ENCODE measurements at places on chromosomes 6 and 20.

GRCh38 chr20:59948828-59949720 is 8.9 kb downstream of the FAM217B start:
- peak; percentile 81 for DNase-seq

GRCh38 chr6:16338577-16339264 is 100.3 kb downstream of the GMPR start:
- DNase-seq, result peak; percentile 9

DNA sequence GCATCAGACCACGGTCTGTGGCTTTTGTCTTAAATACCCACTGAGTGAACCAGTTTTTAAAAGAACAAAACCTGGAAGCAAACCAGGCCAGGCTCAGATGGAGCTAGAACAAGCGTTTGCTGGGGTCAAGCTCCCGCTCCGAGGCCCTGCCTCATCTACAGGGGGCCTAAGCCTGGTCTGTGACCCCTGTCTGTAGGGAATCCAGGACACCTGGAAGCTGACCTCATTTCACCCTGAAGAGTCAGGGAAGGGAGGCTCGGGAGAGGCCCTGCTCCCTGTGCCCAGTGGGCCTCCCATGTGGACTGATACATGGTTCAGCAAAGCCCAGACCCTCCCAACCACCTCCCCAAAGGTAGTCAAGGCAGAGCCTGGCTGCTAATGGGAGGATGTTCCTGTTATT is 26.8 kb upstream of the DLGAP4 start:
- no peak for DNase-seq

DNA sequence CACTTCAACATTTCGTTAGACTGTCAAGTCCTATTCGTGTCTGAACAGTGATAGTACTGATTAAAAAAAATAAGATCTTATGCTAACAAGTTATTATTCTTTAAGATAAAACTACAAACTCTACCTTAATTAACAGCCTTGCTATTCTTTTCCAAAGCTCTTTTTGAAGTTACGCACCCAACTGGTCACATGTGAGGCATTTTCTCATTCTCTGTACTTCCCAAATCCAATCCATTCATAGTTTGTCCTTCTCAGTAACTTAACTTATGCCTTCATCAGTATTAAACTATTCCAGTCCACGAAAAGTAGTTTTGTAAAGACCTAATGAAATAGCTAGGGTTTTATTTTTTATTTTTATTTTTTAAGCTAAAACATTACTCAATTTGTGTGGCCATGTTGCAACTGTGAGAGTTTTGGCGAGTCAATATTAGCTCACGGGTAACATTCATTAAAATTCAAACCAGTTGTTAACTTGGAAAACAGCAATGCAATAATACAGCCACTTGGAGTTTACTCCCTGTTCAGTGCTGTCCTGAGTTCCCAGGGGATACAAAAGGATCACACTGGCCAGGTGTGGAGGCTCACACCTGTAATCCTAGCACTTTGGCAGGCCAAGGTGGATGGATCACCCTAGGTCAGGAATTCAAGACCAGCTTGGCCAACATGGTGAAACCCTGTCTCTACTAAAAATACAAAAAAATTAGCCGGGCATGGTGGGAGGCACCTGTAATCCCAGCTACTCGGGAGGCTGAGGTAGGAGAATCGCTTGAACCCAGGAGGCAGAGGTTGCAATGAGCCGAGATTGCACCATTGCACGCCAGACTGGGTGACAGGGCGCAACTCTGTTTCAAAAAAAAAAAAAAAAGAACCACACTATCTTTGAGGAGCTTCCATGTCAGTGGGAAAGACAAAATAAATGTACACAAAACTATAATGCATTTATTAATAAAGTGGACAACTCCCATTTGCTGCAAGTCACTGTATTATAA is 27.9 kb upstream of the EEF1A1 start:
- DNase-seq, result no peak

GRCh38 chr6:12335131-12335527 is 45.0 kb downstream of the EDN1 start:
- DNase-seq, result no peak

DNA sequence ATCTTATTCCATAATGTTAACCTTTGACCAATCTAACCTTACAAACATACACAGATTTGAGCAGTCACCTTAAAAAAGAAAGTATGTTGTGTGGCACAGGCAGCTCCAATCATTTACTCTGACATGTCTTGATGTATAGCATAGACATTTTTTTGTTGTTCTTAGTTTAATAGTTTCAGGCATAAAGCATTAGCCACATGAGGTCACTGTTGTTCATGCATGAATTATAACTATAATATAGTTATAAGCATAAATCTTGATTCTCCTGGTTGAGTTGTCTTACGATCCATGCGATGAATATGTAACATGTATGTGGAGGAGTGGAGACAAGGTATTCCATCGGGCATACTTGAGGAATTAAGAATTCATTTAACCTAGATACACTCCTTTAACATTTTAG is 26.1 kb upstream of the NKAIN2 start:
- peak; percentile 31 for DNase-seq

DNA sequence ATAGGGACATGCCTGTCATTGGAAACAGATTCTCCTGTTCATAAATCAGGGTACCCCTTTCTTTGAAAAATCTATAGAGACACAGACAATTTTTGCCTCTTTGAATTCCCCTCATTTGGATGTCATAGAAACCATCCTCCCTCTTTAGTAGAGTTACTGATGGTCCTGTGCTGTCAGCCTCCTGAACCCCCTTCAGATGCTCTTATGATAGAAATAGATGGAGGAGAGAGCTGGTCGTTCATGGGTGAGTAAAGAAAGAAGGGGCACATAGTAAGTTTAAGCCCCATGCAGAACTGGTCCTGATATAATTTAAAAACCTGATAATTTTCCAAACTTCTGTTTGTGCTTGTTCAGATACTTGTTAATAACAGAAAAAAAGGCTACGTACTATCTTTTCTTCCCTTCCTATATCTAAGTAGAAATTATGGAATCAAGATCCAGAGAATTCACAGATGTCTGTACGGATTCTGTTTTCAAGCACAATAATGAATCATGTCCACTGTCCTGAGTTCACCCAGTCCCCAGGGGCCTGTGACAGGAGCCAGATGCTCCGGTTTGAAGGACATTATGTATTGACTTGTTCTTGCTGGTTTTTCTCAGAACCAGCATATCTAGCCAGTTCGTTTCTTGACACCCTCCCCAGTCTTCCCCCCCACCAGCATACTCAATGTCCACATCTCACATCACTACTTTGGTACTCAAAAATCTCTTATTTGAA is 78.1 kb downstream of the NCOA7 start:
- DNase-seq, result no peak

DNA sequence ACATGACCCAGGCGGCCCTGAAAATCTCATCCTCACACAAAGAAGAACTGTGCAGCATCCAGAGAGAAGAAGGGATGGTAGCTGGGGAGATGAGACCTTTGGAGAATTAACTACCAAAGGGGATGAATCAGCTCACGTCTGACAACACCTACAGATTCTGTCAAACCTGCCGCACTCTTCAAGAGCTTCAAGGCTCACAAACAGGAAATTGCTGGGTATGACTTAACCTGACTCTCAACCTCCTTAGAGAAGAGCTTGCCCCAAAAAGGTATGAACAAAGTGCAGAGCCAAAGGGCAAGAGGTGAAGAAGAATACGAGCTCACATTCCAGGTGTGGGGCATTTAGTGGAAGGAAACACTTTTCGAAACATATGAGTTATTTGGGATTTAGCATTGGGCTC is 139.8 kb downstream of the BACH2 start:
- no peak for DNase-seq

DNA sequence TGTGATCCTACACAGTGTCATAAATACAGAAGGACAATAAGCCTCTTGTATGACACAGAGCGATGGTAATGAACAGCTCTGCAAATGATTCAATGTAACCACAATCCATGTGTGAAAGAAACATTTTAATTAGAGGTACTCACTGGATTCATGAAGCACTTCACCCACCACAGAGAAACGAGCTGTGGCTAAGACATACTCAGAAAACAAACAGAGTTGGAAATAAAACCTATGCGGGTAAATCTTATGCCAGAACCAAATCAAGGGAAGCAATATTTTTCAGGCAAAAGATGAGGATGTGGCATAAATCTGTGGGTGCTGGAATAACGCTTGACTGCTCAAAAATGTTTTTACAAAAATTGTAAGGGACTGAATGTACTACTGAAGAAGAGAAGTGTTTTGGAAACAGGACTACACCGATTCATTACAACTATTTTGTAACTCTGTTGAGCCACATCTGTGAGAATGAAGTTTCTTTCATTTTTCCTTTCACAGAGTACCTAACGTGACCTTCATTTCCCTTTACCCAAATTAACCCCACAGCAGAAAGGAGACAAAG is 112.1 kb downstream of the WDR27 start:
- DNase-seq, result no peak

GRCh38 chr20:45985573-45985972 is 13.6 kb upstream of the ZNF335 start:
- no peak for DNase-seq

DNA sequence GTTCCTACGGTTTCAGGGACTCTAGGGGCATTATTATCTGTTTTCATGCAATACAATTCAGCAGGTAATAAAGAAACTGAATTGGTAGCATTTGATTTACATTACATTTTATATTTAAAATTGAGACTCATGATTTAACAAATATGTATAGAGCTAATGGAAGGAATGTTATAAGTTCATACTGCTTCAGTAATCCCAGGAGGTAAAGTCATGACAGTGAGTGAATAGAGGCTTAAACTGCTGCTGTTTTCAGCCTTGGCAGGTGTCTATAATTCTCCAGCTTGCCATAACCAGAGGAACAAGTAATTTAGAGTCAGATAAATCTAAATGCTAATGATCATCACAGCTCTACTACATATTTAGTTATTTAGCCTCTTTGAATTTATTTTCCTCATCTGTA is 360.8 kb upstream of the MANEA start:
- DNase-seq, result no peak

Data from Kasumi-1 (cell line).